ENCODE measurements at places on chromosomes 5 and 9. TPM values are rescaled to one million over a fixed set of nuclear protein-coding genes. Genes with fewer than 3 reads are reported as not detected.

ELOVL7 gene
- total RNA-seq: 13.8 TPM

DIRAS2 gene
- total RNA-seq: not detected

PRSS3 gene
- total RNA-seq: 42.2 TPM

FAM169A gene
- 0.20 TPM for total RNA-seq

RNF14 gene
- total RNA-seq: 63.9 TPM

RASEF gene
- 136 TPM for total RNA-seq

NOXA1 gene
- 19.7 TPM for total RNA-seq

Measured in transverse colon (tissue), 4 donors.